ENCODE measurements at places on chromosomes 6 and 20.

GRCh38 chr6:4804095-4804494 is 27.9 kb downstream of the CDYL start:
- no peak for DNase-seq

DNA sequence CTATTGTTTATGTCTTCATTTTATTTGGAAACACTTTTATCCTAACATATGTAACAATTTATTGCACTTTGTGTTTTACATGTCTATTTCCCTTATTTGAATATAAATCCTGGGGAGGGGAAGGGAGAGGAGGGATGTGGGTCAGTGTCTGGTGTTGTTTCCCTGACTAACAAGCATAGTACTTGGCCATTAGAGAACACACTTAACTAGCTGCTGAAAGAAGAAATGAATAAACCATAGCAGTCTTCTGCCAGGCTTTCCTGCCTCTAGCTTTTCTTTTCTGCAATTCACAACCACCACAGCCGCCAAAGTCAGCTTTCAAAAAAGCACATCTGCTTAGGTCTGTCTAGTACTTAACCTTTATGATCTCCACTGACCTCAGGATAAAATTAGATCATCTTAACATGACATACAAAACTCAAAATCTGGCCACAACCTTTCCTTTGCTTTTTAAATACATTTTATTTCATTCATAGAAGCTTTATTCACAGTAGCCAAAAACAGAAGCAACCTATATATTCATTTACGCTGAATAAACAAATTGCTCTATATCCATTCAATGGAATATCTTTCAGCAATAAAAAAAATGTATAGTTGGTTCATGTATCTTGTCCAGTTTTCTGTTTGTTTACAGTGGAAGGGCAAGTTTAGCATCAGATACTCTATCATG is 16.3 kb downstream of the PDSS2 start:
- no peak for DNase-seq

GRCh38 chr20:11377761-11378160 is 539.9 kb upstream of the BTBD3 start:
- DNase-seq = no peak

- no peak for DNase-seq
These were observed 300.2 kb upstream of the SYNCRIP start for GRCh38 chr6:85942844-85943243.

DNA sequence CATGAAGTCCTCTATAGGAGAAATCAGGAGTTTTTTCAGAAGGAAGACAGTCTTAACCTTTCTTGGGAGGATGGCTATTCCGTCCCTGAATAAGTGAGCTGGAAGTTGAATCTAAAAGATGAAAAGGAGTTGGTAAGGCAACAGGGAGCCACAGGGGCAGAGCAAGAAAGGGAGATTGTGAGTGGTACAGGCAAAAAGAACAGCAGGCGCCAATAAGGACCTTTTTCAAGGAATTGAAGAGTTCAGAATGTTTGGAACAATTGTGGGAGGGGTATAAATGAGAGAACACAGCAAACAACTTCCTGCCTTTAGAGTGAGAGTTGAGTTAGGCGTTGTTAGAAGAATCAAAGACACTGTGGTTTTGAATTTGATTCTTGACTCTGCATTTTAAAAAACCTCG is 1003.7 kb downstream of the EPHA7 start:
- DNase-seq = no peak

DNA sequence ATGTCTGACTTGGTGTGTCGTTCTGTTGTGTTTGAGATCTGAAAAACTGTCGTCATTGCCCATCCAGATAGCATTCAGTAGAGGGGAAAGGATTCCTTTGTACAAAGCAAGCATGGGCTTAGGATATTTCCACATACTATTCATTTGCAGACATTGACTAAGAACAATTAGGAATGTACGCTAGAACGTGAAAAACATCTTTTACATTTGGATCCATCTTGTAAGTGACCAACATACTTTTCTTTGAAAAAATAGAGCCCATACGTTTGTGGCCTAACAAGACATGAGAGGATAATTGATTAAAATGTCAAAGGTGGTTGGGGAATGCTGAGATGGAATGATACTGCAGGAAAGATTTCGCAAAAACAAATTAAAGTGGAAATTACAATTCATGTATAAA is 225.8 kb upstream of the QKI start:
- no peak for DNase-seq

- DNase-seq = no peak
These were observed 57.6 kb downstream of the NRSN1 start for GRCh38 chr6:24183584-24183983.

- no peak for DNase-seq
These were observed 22.9 kb downstream of the SYTL3 start for GRCh38 chr6:158672726-158673125.

- DNase-seq = no peak
These were observed 858 bp downstream of the RWDD1 start for GRCh38 chr6:116572162-116572561.

DNA sequence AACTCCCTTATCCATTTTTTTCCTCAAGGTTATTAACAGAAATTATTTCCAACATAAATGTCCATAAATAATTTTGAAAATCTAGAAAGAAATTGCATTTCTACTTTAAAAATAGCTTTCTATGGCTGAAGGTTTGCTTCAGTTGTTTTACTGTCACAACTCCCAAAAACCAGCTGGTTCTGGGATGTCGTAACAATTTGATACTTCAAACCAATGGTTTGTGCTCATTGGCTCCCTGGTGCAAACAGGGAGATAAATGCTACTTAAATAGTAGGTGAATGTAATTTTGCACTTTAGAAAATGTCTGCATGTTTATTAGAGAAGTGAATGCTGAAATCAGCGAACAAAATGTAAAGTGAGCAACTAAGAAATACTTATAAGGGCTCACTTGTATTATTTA is 31.1 kb downstream of the LAMA2 start:
- DNase-seq = no peak

- no peak for DNase-seq
These were observed 50.0 kb downstream of the CNBD2 start for GRCh38 chr20:36018208-36018988.

GRCh38 chr20:23606652-23607049 is 934 bp upstream of the CST9 start:
- no peak for DNase-seq

DNA sequence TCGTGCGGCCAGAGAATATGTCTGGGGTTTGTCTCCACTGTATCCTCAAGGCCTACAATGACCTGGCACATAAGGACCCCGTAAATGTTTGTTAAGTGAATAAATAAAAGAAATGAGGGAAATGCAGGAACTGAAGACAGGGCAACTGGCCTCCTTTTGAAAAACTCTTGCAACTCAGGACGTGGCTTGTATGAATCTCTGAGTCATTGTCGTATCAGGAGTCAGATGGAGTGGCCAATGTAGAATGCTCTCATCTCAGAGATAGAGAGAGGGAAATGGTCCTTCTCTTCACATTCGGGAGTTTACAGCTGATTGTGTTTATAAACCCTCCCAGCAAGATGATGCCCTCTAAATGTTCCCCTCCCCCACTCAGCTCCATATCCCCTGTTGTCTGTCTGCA is 57.1 kb downstream of the UST start:
- no peak for DNase-seq

DNA sequence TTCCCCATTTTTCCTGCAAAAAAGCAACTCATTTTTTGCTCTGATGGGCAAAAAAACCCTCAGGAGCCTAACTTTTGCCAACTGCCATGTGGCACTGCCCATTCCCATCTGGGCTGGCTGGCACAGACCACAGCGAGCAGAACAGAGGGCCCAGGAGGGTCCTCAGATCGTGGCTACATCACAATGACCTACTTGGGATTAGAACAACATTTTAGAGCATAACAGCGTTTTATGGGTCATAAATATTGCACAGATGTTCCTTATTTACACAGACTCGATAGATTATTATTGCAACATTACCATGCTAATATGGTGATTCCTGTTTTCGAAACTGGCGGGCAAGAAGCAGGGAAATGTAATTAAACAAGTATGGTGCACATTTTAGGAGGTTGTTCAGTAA is 28.0 kb downstream of the PTPRT start:
- DNase-seq = no peak

- no peak for DNase-seq
These were observed 45.1 kb upstream of the FRMD1 start for GRCh38 chr6:168124158-168124557.

DNA sequence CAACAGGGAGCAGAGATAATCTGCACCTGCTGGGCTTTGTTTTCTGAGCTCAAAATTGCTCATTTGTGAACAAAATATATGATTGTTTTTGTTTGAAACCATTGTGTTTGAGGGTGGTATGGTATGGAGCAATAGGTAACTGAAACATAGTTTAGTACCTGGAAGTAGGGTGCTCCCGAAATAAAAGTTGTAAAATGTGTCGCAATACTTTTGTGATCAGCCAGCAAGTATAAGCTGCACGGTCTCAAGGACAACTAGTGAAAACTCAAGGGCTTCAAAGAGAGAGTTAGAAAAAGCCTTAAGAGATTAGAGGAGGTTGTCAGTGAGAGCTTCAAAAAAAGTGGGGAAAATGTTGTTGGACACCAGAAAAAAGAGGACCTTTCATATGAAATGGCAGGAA is 579.8 kb upstream of the POU3F2 start:
- no peak for DNase-seq

DNA sequence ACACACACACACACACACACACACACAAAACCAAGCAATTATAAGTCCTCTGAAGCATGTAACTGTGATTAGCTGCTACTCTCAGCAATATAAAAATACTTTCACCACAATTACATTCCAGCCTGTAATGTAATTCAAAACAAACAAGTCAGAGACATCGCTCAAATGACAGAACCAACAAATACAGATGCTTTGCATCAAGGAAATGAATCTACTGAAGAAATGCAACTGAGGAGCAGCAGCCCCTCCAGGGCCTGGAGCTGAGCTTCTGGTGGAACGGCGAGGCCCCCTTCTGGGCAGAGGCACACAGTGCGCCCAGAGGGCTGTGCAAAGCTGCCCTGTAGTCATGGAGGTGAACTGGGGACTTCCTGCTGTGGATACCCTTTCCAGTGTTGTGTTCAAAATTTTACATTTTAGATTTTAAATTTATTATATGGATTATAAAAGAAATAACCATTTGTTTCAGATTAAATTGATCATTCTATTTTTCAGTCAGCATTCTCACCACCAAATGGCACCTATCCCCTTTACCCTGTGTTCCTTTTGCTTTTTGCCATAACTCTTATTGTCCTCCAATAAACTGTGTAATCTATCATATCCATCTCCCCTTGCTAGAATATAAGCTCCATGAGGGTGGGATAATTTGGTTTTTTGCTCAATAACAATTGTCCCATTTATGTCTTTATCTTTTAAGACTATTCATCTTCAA is 23.2 kb downstream of the ADAT2 start:
- peak; percentile 61 for DNase-seq

DNA sequence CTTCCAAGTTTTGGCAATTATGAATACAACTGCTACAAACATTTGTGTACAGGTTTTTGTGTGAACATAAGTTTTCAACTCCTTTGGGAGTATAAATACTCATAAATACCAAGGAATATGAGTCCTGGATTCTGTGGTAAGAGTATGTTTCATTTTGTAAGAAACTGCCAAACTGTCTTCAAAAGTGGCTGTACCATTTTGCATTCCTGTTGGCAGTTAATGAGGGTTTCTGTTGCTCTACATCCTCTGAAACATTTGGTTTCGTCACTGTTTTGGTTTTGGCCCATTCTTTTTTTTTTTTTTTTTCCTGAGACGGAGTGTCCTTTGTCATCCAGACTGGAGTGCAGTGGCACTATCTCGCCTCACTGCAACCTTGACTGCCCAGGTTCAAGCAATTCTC is 8.5 kb downstream of the AP5S1 start:
- DNase-seq = no peak

GRCh38 chr20:60152792-60153191 is 194.6 kb downstream of the CDH26 start:
- no peak for DNase-seq

GRCh38 chr20:3971145-3971544 is 44.2 kb downstream of the RNF24 start:
- no peak for DNase-seq

GRCh38 chr6:163459007-163459406 is 44.5 kb downstream of the QKI start:
- no peak for DNase-seq

- DNase-seq = no peak
These were observed 17.9 kb downstream of the REPS1 start for GRCh38 chr6:138970159-138970558.

DNA sequence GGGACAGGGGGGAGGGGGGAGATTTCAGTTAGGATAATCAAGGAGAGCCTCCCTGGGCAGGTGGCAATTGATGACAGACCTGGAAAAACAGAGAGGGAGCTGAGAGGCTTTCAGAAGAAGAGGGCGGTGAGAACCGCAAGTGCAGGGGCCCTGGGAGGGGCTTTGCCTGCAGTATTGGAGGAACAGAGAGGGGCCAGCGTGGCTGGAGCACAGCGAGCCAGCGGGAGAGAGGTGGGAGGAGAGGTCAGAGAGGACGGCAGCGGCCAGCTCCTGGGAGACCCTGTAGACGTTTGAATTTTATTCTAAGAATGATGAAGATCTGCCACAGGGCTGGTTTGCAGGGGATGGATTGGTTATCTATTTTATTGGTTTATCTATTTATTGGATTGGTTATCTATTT is 34.5 kb upstream of the NOL4L start:
- no peak for DNase-seq

- no peak for DNase-seq
These were observed 443.4 kb upstream of the MMS22L start for GRCh38 chr6:97726378-97726777.

DNA sequence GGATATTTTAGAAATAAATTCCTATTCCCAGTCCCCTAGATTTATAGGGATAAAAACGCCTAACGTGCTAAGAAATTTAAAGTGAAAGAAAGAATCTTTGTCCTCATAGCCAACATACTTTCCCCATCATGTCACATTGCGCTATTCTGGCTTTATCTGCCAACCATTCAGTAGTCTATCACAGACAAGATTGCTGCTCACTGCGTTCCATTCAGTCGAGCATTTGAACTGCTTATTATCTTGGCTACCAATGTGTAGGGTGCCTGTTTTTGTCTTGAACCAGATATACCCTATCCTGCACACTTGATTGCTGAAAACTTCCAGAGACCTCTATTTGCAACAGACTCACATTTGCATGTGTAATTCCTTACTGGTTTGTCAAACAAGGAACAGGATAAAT is 751.5 kb downstream of the EPHA7 start:
- DNase-seq = no peak

GRCh38 chr6:165910184-165910966 is 247.3 kb upstream of the PDE10A start:
- no peak for DNase-seq

- no peak for DNase-seq
These were observed 12.9 kb upstream of the GLP1R start for GRCh38 chr6:39035681-39036080.

GRCh38 chr6:125987026-125987617 is 782 bp downstream of the TRMT11 start:
- no peak for DNase-seq

- DNase-seq = no peak
These were observed 386.7 kb downstream of the HACE1 start for GRCh38 chr6:104473021-104473429.
